SHP77 treated with DMSO at 0.1 percent for 48 hours (cell line): ENCODE measurements at places on chromosomes 1 and 21.
A peak's percentile ranks its signal among the peaks of the same experiment; 100 is the strongest.

DNA sequence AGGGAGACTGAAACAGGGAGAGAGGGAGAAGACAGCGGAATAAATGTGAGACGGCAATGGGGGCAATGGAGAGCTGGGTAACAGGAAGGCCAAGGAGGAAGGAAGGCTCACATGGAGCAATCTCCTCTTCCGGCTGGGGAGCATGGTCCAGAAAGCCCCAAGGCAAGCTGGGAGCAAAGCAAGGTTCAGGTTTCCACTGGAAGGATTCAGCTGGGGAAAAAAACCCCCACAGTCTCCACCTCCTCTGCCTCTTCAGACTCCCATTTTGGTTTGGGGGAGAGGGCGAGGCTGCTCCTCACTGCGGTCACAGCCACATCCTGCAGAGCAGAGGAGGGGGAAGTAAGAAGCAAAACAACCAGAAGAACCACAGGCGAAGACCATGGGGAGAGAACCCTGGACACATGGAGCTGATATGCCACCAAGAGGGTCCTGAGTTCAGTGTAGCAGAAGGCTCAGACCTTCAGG, 650 bp downstream of the TNFAIP8L2 start:
- no peak for DNase-seq

DNA sequence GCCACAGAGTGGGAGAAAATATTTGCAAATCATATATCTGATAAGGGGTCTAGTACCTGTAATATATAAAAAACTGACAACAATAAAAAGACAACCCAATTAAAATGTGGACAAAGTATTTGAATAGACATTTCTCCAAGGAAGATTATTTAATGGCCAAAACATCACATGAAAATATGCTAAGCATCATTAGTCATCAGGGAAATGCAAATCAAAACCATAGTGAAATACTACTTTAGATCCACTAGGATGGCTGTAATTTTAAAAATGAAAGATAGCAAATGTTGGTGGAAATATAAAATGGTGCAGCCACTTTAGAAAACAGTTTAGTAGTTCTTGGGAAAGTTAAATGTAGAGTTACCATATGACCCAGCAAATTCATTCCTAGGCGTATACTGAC, 118.7 kb upstream of the KIF26B start:
- no peak for DNase-seq

GRCh38 chr1:85580872-85581801, 576 bp downstream of the CCN1 start:
- no peak for DNase-seq

DNA sequence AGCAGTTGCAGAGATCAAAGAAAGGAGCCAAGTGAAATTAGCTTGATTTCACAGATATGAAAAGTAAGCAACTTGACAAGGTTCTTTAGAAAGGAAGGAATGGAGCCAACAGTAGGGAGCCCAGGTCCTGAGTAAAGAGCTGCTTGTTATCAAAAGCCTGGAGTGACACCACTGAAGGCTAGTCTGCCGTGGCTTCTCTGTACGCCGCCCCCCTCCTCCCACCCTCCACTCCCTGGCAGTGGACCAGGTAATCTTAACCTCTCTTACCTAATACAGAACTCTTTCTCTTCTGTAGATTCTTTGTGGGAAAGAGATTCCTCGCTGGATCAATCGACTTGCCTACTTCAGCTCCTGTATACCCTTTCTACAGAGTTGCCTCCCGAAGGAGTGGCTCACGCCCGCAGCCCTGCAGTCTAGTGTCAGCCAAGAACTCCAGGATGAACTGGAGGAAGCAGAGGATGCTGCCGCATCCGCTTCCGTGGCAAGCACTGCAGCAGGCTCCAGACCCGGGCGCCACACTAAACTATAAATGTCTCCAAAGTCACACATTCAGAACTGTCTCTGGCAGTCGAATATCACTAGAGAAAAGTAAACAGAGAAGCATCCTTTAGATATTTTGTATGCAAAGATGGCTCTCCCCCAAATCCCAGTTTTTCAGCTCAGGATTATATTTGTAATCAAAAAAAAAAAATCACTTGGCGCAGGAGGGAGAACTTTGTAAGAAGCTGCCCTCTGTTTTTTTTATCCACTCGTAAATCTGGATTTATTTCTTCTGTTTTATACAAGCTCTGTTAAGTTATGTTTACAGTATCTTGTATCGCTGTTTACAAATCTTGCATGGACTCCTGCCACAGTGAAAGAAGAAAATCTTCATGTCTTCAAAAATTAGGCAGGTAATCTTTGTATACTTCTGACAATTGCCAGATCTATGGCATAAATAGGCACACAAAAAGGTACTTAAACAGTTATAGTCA, 52.6 kb downstream of the DESI2 start:
- DNase-seq = no peak

DNA sequence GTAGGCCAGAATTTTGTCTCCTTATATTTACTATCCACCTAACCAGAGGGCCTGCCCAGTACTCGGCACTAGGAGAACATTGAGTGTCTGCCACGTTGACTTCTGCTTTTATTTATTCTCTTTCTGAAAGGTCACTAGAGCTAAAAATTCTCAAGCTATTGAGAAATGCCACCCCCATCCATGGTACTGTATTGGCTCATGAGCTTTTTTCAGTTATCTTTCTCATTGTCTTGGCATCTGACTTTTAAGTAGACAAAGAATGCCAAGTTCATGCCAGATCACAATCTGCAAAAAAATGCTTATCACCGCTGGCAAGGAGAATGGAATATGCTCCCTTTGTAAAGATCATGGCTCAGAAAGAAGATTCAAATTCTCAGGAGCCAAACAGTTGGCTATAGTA, 49.8 kb upstream of the MROH9 start:
- no peak for DNase-seq

- peak; percentile 6 for DNase-seq
These were observed 8.8 kb upstream of the GUCA2A start for GRCh38 chr1:42173155-42173933.

DNA sequence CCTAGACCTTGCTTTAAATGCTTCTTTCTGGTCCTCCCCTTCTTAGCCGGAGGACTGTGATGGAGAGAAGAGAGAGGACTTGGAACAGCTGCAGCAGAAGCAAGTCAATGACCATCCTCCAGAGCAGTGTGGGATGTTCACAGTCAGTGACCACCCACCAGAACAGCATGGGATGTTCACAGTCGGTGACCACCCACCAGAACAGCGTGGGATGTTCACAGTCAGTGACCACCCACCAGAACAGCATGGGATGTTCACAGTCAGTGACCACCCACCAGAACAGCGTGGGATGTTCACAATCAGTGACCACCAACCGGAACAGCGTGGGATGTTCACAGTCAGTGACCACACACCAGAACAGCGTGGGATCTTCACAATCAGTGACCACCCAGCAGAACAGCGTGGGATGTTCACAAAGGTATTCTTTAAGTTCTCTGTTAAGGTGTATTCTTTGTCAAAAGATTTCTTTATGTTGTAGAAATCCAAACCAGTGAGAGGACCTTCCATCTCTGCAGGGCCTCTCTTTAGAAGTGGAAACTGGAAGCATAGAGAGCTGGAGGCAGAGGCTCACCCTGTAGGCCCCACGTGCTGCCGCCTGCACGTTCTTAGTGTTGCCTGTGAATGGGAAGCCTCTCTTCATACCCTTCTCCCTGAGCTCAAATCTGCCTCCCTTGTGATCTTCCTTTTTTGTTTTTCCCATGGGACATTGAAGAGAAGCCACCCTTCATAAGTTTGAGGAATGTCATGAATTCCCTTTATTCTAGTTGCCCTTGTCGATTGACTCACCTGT, 10.6 kb downstream of the PCNT start:
- DNase-seq = no peak

GRCh38 chr1:212368073-212368484, 46.6 kb downstream of the PACC1 start:
- peak; percentile 33 for DNase-seq

GRCh38 chr1:32393832-32394140, 455 bp downstream of the BSDC1 start:
- no peak for DNase-seq

GRCh38 chr1:243642936-243643335, 207.1 kb downstream of the AKT3 start:
- no peak for DNase-seq

GRCh38 chr21:36686955-36687354, 12.0 kb upstream of the SIM2 start:
- DNase-seq = no peak

DNA sequence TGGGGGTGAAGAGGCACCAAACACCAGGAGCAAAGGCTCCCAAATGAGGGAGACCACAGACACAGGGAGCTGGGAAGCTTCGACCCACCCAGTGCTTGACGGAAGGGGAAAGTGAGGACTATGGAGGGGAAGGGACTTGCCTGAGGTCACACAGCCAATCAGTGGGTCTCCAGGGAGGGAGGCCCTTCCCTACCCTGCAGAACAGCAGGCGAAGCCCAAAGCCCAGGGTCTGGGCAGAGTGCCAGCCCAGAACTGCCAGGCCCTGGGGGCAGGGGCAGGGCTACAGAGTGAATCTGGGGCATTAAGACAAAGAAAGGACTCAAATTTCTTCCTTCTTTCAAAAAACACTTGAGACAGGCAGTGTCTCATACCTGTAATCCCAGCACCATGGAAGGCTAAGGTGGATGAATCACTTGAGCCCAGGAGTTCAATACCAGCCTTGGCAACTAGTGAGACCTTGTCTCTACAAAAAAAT, 45.5 kb upstream of the ECE1 start:
- DNase-seq = no peak

GRCh38 chr1:230681599-230681998, 32.3 kb downstream of the AGT start:
- DNase-seq = peak; percentile 86

GRCh38 chr1:173914366-173914871, 2.7 kb downstream of the SERPINC1 start:
- no peak for DNase-seq

DNA sequence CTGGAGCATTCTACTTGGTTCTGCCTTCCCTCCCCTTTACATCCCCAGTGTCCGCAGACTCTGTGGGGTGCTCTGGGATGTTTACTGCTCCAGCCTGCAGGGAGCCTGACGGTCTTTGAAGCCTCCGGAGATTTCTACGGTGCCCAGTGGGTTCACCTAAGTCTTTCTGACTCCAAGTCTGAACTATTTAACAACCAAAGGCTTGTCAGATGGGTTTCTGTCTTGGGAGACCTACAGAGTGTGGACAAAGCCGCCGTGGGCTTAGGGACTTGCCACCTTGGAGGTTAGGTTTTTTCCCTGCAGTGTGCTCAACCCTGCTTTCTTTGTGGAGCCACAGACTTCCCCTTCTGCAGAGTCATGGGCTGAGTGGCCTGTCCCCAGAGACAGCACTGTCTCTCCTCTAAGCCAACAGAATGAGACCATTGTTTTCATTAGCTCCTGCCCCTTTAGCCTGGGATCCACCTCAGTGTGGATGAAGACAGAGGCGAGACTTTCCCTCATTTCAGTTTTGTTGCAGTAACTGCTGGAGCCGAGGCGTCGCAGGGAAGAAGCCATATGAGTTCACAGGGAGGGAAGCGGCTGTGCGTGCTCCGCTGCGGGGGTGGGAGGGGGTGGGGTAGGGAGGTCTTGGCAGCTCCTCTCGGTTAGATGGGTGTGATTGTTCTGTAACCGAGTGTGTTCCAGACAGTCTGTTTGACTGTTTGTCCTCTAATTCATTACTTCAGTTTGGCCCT, 120.7 kb downstream of the CNIH3 start:
- DNase-seq = no peak

GRCh38 chr1:30085811-30086770, 637.3 kb downstream of the MATN1 start:
- no peak for DNase-seq

GRCh38 chr1:156546267-156546666, 26.1 kb downstream of the IQGAP3 start:
- no peak for DNase-seq

- no peak for DNase-seq
These were observed 16.1 kb downstream of the NAV1 start for GRCh38 chr1:201554789-201555592.

- DNase-seq = no peak
These were observed 87.5 kb upstream of the ACTL8 start for GRCh38 chr1:17667641-17668040.

DNA sequence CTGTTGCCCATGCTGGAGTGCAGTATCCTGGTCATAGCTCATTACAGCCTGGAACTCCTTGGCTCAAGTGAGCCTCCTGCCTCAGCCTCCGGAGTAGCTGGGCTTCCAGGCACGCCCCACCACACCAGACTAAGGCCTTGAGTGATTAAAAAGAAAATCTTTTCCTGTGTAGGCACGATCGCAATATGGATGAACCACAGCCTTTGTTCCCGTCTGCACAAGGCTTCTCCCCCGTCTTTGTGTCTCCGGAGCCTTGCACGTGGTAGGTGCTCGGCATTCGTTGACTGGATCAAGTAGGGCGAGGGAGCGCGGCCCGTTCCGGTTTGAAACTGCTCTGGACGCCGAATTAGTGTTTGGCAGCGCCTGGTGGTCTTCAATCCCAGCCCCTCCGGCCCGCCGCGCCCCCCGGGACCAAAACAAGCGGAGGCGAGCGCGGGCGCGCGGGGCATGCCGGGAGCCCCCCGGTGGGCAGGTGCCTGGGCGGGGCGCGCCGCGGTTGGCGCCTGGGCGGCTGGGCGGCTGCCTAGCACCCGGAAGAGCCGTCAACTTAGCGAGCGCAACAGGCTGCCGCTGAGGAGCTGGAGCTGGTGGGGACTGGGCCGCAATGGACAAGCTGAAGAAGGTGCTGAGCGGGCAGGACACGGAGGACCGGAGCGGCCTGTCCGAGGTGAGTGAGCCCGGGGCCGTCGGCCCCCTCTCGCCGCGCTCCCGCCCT, at the start of gene SFT2D2:
SFT2D2 (plus strand) TSS at position 529 of the 715 bp plus-strand sequence; CDS start at position 605, 76 bp downstream.
- DNase-seq = peak; percentile 74

DNA sequence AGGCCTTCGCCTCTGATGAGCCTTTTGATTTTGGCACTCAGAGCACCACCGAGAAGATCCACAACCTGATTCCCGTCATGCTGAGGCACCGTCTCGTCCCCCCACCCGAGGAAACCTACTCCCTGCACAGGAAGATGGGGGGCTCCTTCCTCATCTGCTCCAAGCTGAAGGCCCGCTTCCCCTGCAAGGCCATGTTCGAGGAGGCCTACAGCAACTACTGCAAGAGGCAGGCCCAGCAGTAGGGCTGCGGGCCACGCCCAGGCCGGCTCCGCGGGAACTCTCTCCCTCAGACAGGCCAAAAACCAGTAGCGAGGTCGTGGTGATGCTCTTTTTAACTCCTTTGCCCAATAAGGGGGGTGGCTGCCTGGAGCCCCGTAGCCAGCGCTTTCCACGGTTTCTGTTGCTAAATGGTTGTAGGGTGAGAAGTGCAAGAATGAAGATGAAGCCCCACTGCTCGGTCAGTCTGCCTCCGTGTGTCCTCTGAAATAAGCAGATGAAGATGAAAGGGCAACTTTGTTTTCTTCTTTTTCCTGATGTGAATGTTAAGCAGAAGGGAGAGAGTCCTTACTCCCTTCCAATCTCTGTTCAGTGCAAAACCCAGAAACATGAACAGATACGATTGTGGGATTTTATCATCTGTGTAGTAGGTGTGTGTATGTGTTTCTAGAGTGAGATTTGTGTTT, 46.5 kb downstream of the COQ8A start:
- no peak for DNase-seq
